RPMI7951 (cell line): ENCODE measurements at places on chromosomes 1 and 21.

GRCh38 chr1:198617406-198617805 is 21.4 kb upstream of the PTPRC start:
- no peak for DNase-seq

DNA sequence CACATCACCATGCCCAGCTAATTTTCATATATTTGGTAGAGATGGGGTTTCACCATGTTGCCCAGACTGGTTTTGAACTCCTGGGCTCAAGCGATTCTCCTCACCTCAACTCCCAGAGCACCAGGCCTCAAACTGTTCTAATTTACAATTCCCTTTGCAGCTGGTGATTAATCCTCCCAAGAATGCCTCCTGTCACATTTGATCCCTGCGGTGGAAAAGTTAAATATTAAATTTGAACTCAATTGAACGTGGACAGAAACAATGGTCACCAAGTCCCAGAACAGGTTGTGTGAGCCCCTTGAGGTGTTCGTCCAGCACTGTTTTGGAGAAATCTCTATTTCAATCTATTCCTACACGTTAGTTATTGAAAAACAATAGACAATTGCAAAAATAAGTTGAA is 2.0 kb upstream of the ANKRD35 start:
- DNase-seq, result no peak

- DNase-seq, result peak; percentile 16
Measured at GRCh38 chr1:162371611-162372010, 5.0 kb downstream of the SPATA46 start.

DNA sequence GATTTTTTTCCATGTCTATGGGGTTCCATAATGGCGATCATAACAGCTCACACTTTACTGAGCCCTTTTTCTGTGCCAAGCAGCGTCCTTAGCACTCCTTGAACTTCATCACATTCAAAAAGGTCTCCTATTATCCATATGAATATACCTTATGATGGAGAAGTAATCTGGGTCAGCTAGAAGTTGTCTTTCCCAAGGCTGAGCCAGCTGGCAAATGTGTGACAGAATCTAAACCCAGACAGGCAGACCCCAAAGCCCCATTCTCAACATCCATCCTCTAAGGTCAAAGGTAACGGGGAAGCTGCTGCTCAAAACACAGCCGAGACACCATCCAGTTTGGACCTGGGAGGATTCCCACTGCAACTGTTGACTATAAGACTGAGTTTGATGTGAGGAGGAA is 249.6 kb downstream of the PRDM2 start:
- DNase-seq, result no peak

DNA sequence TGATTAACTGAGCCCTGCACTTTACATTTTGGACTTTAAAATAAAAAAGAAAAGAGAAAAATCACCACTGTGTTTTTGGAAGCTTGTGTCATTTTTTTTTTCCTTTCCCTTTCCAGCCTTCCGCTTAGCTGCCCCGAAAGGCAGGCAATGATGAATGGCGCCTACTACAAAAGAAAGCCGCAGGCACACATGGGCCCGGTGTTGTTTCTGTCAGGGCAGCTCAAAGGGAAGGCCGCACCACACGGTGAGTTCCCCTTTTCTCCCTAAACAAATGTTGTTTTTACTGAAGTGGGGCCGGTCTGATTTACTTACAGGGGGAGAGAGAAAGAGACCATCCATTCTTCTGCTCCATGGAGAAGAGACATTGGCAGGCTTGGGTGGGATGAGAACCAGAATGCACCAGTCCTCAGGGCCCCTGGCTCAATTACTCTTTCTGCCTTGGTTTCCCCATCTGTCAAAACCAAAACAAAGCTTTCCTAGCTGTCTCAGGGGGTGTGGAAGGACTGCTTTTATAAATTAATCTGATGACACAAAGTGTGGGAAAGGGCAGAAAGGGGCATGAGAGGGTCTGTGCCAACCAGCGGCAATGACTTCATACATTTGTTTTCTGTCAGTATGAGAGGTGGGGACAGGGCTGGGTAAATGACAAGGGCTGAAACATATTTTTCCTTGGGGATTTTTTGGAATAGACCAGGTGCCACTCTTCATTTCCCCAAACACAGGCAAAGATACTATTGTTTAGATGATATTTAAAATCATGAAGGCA is 91.4 kb upstream of the PLXNA2 start:
- no peak for DNase-seq

DNA sequence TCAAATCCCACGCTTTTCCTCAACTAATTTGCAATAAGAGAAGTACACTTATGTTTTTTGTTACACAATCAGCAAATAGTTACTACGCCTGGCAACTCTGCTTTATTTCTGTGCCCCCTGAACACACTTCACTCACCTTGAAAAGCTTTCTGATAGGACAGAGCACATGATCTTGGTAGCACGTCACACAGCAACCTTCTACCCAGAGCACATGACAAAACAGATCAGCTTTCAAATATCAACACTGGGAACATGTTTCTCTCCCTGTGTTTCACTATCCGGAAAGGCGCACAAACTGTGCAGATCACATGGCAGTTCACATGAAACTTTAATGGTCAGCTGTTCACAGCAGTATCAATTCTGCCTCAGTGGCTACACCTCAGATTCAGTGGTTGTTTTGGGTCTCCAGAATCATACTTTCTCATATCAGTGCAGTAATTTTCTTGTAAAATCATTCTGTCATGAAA is 2.2 kb downstream of the SLC19A2 start:
- peak; percentile 55 for DNase-seq

- DNase-seq, result peak; percentile 84
Measured at GRCh38 chr21:32143241-32143939, 135.5 kb downstream of the MIS18A start.

DNA sequence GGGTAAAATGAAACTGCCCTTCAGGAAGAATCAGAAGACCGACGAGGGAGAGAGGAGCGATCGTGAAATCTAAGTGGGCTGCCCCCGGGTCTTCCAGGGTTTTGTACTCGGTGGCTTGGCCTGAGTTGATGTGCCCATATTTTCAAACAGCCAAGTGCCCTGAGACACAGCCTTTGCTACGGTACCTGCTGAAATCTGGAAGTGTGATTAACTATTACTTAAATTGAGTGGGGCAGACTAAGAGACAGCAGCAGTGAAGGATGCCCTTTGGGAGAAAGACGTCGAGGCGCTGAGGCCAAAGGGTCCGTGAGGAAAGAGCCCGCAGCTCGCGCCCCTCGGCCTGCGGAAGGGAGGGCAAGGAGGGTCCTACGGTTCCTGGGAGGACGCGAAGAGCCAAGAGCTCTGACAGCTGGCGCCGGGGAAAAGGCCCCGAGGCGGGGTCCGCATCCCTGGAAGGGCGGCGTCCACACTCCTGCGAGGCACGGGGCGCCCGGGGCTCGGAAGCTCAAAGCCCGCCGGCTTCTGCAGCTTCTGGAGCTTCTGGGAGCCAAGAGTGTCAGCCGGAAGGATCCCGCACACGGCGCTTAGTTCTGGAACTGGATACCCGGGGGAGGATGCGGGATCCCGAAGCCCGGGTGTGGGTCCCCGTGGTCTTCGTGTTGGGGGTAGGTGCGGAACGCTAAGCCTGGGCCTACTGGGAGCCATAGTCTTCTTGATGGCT is 15.4 kb upstream of the RNU1-4 start:
- no peak for DNase-seq

DNA sequence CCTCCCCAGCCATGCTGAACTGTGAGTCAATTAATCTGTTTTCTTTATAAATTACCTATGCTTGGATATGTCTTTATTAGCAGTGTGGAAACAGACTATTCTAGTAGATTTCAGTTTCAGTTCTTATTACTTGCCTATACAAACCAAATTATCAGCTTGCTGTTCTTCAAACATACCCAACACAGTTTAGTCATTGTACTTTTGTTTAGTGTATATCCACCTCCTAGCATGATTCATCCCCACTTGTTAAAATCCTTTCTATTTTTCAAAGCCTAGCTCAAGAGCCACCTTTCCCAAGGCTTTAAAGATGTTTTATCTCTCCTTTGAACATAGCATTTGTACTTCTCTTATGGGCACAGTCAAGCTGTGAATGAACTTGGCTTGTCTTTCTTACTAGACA is 195.6 kb upstream of the ZRANB2 start:
- DNase-seq, result no peak
